Activated naive CD8-positive, alpha-beta T cell treated with anti-CD3 and anti-CD28 coated beads, Interleukin-2, amount 50 U/mL, for 24 hours (primary cell): ENCODE measurements at places on chromosomes 12 and 14.

- no peak for DNase-seq
These were observed 978.4 kb downstream of the BCL11B start for GRCh38 chr14:98293576-98293975.

- no peak for DNase-seq
These were observed 50.6 kb downstream of the RFX4 start for GRCh38 chr12:106633451-106633823.

DNA sequence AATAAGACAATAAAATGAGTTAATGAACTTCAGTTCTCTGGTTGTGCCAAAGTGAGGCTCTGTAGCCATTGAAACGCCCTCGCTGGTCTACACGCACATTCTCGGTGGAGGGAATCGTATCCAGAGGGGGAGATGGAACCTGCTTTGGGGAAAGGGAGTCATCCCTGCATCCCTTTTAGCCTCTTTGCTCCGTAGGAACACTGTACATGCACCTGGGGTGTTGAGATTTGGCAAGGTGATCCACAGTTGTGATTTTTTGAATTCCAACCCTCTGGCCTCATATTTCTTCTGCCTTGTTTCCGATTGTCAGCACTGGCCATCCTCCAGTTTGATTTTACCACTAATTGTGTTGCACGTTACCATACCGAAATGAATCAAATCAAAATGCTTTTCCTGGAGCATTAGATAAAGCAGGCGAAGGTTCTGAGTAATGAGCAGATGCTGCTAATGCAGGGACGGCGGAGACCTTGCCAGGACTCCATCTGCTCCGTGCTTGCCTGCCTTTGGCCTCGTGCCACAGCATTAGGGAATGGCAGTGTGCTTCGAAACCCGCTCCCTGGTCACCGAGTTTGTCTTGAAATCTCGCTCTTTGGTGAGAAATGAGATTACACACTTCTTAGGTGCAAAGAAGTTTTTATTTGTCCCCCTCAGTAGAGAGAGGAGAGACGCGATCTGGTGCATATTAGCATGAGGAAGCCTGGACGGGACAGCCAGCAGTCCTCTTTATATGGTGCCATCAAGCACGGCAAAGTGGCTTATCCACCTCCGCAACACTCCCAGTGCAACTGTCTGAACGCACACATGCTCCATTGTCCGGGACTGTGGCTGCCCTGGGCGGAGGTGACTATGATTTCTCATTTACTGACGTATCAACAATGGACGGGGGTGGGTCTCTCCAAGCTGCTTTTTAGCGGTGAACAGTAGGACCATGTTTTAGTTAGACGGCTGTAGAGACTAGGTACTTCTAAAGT is 59.1 kb downstream of the FBXW8 start:
- DNase-seq = no peak

DNA sequence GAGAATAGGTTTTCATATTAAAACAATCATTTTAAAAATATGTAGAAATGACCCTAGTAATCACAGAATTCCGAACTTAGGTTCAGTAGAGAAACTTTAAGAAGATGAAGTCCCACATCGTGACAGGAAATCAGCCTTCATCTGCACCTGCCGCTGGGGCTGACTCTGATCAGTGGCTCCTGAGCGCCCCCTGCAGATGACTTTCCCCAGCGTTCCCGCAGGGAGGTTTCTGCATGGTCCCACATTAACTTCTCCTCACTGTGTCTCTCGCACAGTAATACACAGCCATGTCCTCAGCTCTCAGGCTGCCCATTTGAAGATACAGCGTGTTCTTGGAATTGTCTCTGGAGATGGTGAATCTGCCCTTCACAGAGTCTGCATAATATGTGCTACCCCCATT is 1131.1 kb downstream of the TMEM121 start:
- peak; percentile 74 for DNase-seq

- peak; percentile 81 for DNase-seq
These were observed 820 bp downstream of the BICDL1 start for GRCh38 chr12:119989731-119990381.
